ENCODE measurements at places on chromosomes 6 and 20. TPM values are rescaled to one million over a fixed set of nuclear protein-coding genes. Genes with fewer than 3 reads are reported as not detected.

STX11 gene
- 15.5 TPM for total RNA-seq

SYCP2L gene
- not detected for total RNA-seq

TMEM217 gene
- total RNA-seq: 6.1 TPM

MRAP2 gene
- not detected for total RNA-seq

DNA sequence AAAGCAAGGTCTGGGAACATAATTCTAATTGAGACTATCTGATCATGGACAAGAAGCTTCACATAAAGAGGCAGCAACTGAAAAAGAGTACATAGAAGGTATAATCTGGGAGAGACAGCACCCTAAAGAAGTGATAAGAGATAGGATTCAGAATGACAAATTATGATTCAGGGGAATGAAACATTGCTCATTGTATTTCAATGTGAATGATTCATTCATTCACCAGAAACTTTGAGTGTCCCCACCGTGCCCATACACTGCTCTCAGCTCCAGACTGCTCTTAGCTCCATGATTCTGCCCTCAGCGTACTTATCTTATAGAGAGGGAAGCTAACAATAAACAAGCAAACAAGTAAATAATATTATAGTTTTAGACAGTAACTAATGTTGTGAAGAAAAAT, 329.3 kb upstream of the IRAK1BP1 start:
- no peak for DNase-seq

- no peak for DNase-seq
Observed at GRCh38 chr6:43999628-44000027, 127.6 kb downstream of the MRPL14 start.

All from activated CD4-positive, alpha-beta T cell treated with anti-CD3 and anti-CD28 coated beads, Interleukin-2, amount 10 ng/mL, durations not matched to agents 24 days and 14 days (primary cell).